Left hindlimb (tissue), 1 donor: ENCODE measurements at places on chromosomes 1 and 21.

- no peak for DNase-seq
Measured at GRCh38 chr1:43760745-43761317, 53.5 kb downstream of the ST3GAL3 start.

- peak; percentile 63 for DNase-seq
Measured at GRCh38 chr1:245874942-245875580, 632.0 kb downstream of the SMYD3 start.

- DNase-seq, result no peak
Measured at GRCh38 chr1:155192346-155193274, 15.1 kb downstream of the THBS3 start.

- DNase-seq, result no peak
Measured at GRCh38 chr1:213050745-213051126, 305 bp upstream of the RPS6KC1 start.

DNA sequence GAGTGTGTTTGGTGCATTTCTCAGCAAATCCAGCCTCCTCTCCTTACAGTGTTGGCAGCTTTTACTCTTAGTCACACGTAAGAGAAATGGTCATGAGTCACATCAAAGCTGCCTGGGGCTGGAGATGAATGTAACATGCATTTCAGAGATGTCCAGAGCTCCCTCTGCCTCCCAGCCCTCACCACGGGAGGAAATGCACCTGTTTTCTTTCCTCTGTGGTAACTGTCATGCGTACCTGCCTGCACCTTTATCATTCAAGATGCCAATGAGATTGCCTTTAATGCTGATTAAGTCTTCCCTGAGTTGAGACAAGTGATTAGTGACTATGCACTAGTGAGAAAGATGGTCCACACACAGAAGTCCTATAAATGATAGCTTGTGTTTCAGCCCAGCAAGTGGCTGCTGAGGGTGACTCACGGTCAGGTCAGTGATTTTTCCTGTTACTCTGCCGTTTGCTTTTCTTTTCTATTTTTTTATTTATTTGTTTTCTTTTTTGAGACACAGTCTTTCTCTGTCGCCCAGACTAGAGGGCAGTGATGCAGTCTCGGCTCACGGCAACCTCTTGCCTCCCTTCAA, 277.3 kb upstream of the FMN2 start:
- DNase-seq, result no peak

- no peak for DNase-seq
Measured at GRCh38 chr1:14511166-14511680, 87.3 kb upstream of the KAZN start.

- no peak for DNase-seq
Measured at GRCh38 chr1:85603086-85603880, 22.7 kb downstream of the CCN1 start.

DNA sequence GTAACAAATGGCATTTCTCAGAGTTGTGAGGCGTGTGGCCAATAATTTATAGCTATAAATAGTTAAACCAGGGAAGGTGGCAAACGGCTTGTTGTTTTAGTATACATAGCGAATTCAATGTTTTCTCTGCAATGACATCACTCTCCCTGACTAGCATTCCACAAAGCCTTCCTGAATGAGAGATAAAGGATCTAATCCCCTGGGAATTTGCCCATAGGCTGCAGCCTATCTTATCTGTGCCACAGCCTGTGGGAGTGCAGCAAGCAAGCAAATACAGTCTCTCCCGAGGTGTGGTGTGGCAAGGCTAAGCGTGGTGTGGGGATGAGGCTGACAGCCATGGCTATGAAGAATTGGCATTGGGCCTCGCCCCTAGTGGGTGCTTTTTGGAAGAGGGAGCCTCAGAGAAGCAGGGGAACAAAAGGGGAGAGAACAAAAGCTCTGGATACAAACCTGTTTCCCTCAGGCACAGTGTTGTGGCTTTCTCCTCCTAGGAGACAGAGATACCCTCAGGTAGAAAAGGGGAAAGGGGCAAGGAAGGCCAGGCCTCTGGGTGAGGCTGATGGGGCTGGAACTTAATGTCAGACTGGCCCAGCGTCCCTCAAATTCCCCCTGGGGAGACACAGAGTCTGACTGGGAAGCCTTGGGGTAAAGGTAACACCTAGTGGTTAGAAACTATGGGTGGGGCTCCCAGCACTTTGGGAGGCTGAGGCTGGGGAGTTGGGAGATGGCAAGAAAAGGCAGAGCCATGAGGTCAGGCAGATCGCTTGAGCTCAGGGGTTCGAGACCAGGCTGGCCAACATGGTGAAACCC, 8.9 kb downstream of the TAGLN2 start:
- peak; percentile 20 for DNase-seq

DNA sequence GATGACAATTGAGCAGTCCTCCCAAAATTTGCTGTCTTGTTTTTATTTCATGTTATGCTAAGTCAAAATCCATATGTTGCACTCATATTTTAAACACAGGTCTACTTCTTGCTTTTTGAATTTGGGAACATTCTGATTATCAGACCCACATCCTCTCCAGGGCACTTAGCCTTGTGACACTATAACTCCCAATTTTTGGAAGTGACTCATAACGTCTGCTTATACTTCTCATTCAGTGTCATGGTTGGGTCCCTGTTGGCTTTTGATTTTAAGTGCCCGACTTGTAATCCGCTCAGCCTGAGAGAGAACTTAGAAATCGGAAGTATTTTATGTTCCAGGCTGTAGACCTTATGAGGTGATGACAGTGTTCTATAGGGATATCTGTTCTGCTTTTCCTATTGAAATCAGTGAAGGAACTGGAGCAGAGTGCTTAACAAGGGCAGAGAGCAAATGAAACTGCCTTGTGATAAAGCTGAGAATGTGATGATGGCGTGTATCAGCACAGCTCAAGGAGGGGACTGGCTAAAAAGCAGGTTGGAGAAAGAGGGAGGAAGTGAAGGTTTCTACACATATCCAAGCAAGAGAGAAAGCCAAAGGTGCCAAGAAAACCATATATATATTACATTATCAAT, 136.0 kb downstream of the HLX start:
- DNase-seq, result no peak

GRCh38 chr1:186985889-186986491, 157.2 kb downstream of the PLA2G4A start:
- no peak for DNase-seq

DNA sequence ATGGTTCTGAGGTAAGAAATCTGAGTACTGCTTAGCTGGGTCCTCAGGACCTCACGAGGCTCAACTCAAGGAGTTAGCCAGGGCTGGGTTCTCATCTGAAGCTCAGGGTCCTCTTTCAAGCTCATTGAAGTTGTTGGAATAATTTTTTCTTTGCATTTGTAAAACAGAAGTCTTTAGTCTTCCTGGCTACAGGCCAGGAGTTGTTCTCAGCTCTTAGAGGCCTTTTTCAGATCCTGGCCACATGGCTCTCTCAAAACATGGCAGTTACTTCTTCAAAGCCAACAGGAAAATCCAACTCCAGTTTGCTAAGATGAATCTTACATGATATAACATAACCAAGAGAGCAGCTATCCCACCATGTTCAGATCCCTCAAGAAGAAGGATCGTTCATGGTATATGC, 92.3 kb upstream of the CHODL start:
- DNase-seq, result no peak
